ENCODE measurements at places on chromosomes 2 and 18. TPM values are rescaled to one million over a fixed set of nuclear protein-coding genes. Genes with fewer than 3 reads are reported as not detected.

Gene ATRAID
- total RNA-seq, result 127 TPM

Gene IL18RAP
- not detected for total RNA-seq

Gene NABP1
- total RNA-seq, result 77.7 TPM

Gene TTR
- total RNA-seq, result not detected

Gene MRPL30
- total RNA-seq, result 33.5 TPM

Gene IL1F10
- not detected for total RNA-seq

Gene VPS54
- 15.3 TPM for total RNA-seq

Gene PRSS56
- not detected for total RNA-seq

Gene RESP18
- not detected for total RNA-seq

Gene EPB41L3
- 0.50 TPM for total RNA-seq

Gene TEX51
- total RNA-seq, result not detected

Gene TAF4B
- 7.3 TPM for total RNA-seq

Gene CNTNAP5
- not detected for total RNA-seq

Gene OSR1
- 37.8 TPM for total RNA-seq

Gene CAPN14
- total RNA-seq, result 0.21 TPM

Gene CIB4
- total RNA-seq, result not detected

Gene ABCG8
- not detected for total RNA-seq

Gene GALNT3
- 61.1 TPM for total RNA-seq

Gene SPC25
- total RNA-seq, result 0.33 TPM

Gene IL1A
- 269 TPM for total RNA-seq

Gene IKZF2
- 17.3 TPM for total RNA-seq

Gene RAPH1
- 60.3 TPM for total RNA-seq

Gene ASAP2
- total RNA-seq, result 40.8 TPM

Gene GMPPA
- 37.8 TPM for total RNA-seq

Gene B3GNT7
- total RNA-seq, result 0.48 TPM

Gene MAL
- not detected for total RNA-seq

Gene UGT1A4
- total RNA-seq, result 0.14 TPM

Gene FIGN
- 2.5 TPM for total RNA-seq

Gene DTNA
- 12.8 TPM for total RNA-seq

Gene GEN1
- total RNA-seq, result 10.0 TPM

Gene PAX3
- not detected for total RNA-seq

Gene GREB1
- total RNA-seq, result 2.1 TPM

Measured in mammary epithelial cell (primary cell).